ENCODE measurements at places on chromosomes 5 and 9.

GRCh38 chr9:91985692-91986091 is 35.7 kb upstream of the ROR2 start:
- H3K27ac ChIP-seq, result no peak overlapping the region
- DNase-seq, result no peak
- H3K4me1 ChIP-seq, result no peaks in the 10 kb centered on the region
- H3K4me3 ChIP-seq, result no peak overlapping the region

DNA sequence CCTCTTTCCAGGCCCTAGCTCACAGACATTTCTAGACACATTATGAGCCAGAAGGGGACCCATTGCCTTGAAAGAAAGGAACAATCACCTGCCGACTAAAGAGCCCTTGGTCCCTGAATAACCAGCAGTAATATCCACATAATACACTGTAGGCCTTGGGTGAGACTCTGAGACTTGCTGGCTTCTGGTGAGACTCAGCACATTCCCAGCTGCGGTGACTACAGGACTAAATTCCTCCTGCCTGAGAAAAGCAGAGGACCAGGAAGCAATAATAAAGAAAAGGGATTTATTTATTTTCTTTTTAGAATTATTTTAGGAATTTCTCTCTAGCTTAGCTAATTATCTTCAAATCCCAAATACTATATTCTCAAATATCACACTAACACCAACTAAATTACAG is 87.8 kb upstream of the RGS7BP start:
- H3K4me1 ChIP-seq, result no peaks in the 10 kb centered on the region
- no peaks in the 10 kb centered on the region for H3K27me3 ChIP-seq
- H3K27ac ChIP-seq, result no peak overlapping the region
- no peak for DNase-seq
- H3K4me3 ChIP-seq, result no peak overlapping the region
- no peaks in the 10 kb centered on the region for H3K36me3 ChIP-seq

- H3K27me3 ChIP-seq, result no peaks in the 10 kb centered on the region
- peaks cover 47% of the 10 kb centered on the region for H3K36me3 ChIP-seq
- no peak overlapping the region for H3K27ac ChIP-seq
- H3K4me1 ChIP-seq, result peaks cover 52% of the 10 kb centered on the region
These were observed 249.0 kb downstream of the ARHGAP26 start for GRCh38 chr5:143019157-143019556.

GRCh38 chr5:174688441-174689354 is 35.7 kb upstream of the MSX2 start:
- no peak for DNase-seq
- no peaks in the 10 kb centered on the region for H3K36me3 ChIP-seq
- peaks cover 4% of the 10 kb centered on the region for H3K4me1 ChIP-seq
- peaks cover 52% of the 10 kb centered on the region for H3K27me3 ChIP-seq

DNA sequence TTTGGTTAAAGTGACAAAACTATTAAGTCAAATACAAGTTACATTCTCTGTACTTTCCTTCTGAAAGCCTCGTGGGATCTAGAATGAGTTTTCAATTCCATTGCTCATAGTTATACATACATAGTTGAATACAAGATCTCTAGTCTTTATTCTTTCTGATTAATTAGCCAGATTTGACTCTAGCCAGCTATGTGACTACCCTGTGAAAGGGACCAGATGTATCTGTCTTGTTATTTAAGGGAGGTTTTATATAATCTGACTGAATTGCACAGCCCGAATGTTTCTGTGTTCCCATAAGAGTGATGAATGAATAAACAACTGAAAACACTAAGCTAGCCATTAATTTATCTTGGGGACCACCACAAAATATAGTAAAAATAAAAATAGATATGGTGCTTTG is 166.7 kb downstream of the TMEM167A start:
- H3K27me3 ChIP-seq, result peaks cover 9% of the 10 kb centered on the region
- H3K4me3 ChIP-seq, result no peak overlapping the region
- DNase-seq, result no peak

DNA sequence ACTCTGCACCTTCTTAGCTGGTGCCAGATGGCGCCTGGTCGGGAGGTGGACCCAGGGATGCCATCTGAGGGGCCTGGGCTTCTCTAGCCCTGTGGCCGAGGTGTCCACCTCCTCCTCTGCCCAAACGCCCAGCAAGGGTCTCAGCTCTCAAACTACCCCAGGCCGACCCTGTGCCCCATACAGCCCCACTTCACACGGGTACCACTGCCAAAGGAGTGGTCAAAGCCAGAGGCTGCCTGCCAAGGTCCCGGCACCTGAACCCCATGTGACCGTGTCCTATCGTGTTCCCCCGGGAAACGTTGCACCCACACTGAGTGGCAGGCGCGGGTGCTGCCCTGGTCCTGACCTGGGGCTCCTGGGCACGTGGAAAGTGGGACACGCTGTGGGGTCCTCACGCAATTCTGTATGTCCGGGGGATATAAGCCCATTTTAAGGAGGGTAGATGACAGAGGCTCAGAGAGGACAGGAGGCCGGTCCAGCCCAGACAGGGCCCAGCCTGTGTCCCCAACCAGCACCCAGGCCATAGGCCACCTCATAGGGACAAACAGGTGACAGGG is 1.9 kb downstream of the ENTPD8 start:
- no peak overlapping the region for H3K27ac ChIP-seq
- H3K27me3 ChIP-seq, result peaks cover 13% of the 10 kb centered on the region
- H3K36me3 ChIP-seq, result no peaks in the 10 kb centered on the region

GRCh38 chr5:53422539-53422938 is 57.9 kb upstream of the FST start:
- H3K4me3 ChIP-seq, result no peak overlapping the region
- H3K4me1 ChIP-seq, result peaks cover 1% of the 10 kb centered on the region
- H3K27me3 ChIP-seq, result peaks cover 16% of the 10 kb centered on the region
- no peak overlapping the region for H3K27ac ChIP-seq

DNA sequence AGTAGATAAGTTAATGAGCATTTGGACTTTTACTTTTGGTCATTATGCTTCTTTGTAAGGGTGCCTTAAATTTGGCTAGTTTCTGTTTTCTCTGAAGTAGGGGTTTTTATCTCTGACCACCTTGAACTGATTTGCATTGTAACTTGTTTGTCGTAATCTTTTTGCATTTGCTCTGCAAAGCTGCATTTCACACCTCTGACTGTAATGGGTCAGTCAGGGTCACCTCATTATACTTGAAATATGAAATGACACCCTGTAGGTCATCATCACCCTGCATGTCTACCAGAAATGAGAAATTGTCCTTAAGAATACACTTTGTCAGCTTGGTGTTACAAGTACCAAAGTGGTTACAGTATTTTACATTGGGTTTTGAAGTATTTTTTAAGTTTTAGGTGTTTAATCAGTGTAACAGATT is 74.0 kb downstream of the KCNN2 start:
- H3K27me3 ChIP-seq, result peaks cover 12% of the 10 kb centered on the region
- no peak overlapping the region for H3K27ac ChIP-seq
- no peaks in the 10 kb centered on the region for H3K4me1 ChIP-seq

DNA sequence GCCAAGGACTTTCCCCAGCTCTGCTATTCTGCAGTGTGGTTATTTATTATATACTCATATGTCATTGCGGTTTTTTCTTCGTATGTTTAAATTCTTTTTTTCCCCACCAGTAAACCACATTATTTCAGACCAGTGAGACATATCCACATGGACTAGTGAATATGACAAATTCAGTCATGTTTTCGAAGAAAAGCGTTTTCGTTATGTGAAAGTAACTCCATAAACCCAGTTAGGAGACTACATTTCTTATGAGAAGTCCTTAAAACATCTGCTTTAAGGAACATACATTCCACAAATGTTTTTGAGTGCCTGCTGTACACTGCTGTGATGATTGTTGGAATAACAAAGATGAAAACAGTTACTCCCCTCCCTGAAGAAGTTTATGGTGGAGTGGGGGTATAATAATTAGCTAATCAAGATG is 591.8 kb upstream of the CLINT1 start:
- H3K36me3 ChIP-seq, result peaks cover 3% of the 10 kb centered on the region
- no peaks in the 10 kb centered on the region for H3K27me3 ChIP-seq
- no peak overlapping the region for H3K27ac ChIP-seq
- no peaks in the 10 kb centered on the region for H3K4me1 ChIP-seq
- H3K4me3 ChIP-seq, result no peak overlapping the region
- no peak for DNase-seq

- peaks cover 8% of the 10 kb centered on the region for H3K27me3 ChIP-seq
- no peak overlapping the region for H3K27ac ChIP-seq
- no peaks in the 10 kb centered on the region for H3K36me3 ChIP-seq
These were observed 19.9 kb upstream of the PCA3 start for GRCh38 chr9:76744336-76744735.

GRCh38 chr5:141632650-141633049 is 4.0 kb downstream of the HDAC3 start:
- H3K4me3 ChIP-seq, result no peak overlapping the region
- peaks cover 40% of the 10 kb centered on the region for H3K36me3 ChIP-seq
- H3K27me3 ChIP-seq, result no peaks in the 10 kb centered on the region
- H3K27ac ChIP-seq, result no peak overlapping the region
- H3K4me1 ChIP-seq, result peaks cover 28% of the 10 kb centered on the region

- peaks cover 7% of the 10 kb centered on the region for H3K27me3 ChIP-seq
- H3K4me3 ChIP-seq, result no peak overlapping the region
- H3K36me3 ChIP-seq, result no peaks in the 10 kb centered on the region
- no peak for DNase-seq
- no peak overlapping the region for H3K27ac ChIP-seq
- no peaks in the 10 kb centered on the region for H3K4me1 ChIP-seq
These were observed 121.5 kb downstream of the YTHDC2 start for GRCh38 chr5:113634957-113635356.

DNA sequence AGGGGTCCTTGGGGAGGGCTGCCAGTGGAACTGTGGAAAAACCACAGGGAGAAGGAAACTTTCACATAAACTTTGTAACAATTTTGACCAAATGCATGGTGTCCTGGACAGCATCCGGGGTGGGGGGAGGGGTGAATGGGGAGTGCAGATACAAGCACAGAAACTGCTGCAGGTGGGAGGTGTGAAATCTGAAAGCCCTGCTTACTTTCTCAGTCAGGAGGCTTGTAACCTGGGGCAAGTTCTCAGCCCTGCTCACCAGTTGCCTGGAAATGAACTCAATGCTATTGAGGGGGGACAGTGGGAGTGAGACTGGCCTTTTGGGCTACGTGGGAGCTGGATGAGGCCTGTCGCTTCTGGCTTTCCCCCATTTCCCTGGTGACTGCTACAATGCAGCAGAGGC is 694.5 kb upstream of the ZNF608 start:
- DNase-seq, result no peak
- no peaks in the 10 kb centered on the region for H3K4me1 ChIP-seq
- H3K36me3 ChIP-seq, result no peaks in the 10 kb centered on the region
- H3K4me3 ChIP-seq, result no peak overlapping the region
- H3K27ac ChIP-seq, result no peak overlapping the region

DNA sequence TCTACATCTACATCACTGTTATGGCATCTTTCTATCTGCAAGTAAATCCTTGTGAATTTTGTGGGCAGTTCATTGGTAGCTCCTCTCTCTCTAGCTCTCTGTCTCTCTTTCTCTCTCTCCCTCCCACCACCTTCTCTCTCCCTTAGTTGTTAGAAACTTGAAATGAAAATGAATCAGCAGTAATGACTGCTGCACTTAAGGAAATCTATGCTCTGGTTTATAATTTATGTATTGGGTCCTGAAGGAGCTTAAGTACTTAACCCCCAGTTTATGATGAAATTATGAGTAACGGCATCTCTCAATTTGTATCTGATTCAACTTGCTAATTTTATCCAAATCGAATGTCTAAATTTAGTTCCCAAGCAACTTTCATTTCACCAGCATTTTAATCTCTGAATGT is 52.0 kb upstream of the PTGER4 start:
- DNase-seq, result no peak
- H3K36me3 ChIP-seq, result no peaks in the 10 kb centered on the region
- H3K27ac ChIP-seq, result no peak overlapping the region
- peaks cover 40% of the 10 kb centered on the region for H3K4me1 ChIP-seq
- H3K27me3 ChIP-seq, result no peaks in the 10 kb centered on the region

DNA sequence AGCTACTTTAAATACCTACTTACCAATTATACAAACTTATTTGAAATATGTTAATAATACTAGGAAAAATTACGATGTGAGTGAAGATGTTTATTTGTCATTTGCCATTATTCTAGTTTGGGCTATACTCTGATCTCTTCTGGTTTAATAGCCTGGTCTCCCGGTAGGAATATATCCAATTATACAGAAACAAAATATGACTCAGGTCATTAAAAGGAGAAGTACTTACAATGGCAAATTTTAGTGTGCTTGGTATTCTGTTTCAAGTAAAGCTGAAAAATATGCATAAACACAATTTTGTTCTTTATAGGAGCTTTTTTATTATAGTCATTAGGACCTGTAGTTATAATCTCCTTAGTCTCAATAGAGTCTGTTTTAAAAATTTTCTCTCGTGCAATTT is 176.8 kb downstream of the SLCO4C1 start:
- DNase-seq, result no peak
- H3K4me3 ChIP-seq, result no peak overlapping the region
- no peaks in the 10 kb centered on the region for H3K4me1 ChIP-seq
- no peaks in the 10 kb centered on the region for H3K27me3 ChIP-seq
- H3K27ac ChIP-seq, result no peak overlapping the region

DNA sequence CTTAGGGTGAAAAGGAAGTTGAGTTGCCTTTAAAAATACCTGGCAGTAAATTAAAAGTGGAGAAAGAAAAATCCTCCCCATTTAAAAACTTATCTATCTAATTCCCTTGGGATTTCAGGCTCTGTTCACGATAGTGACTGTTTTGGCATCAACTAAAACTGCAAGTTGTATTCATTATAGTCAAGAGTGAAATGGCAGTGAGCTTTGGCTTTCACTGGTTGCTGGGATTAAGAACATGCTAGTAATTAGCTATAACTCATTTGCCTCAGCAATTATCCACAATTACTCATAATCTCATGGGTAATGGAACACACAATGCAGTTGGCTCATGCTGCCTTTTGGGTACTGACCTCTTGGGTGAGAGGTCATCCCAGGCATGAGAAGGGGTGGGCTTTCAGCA is 250.1 kb downstream of the GAS1 start:
- no peak for DNase-seq
- H3K27me3 ChIP-seq, result peaks cover 5% of the 10 kb centered on the region
- no peak overlapping the region for H3K27ac ChIP-seq

DNA sequence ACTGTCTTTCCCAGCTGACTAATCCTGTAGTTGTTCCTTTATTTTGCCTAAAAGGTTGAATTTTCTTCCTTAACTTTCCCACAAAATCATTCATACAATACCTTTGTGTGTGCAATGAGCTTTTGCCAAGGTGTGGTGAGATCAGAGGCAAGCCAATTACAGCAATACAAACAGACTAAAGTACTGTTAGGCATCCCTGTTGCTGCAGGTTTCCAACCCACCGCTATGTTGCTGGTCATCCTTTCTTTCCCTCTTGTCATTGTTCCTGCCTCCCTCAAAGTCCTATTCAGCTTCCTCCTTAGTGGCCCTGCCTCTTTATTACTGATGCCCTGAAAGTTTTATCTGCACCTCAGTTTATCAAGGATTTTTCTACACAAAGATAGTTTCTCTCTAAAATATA is 22.1 kb downstream of the ITGA2 start:
- peaks cover 14% of the 10 kb centered on the region for H3K27me3 ChIP-seq
- H3K27ac ChIP-seq, result no peak overlapping the region
- H3K4me1 ChIP-seq, result peaks cover 51% of the 10 kb centered on the region
- no peak for DNase-seq
- no peak overlapping the region for H3K4me3 ChIP-seq
- H3K36me3 ChIP-seq, result no peaks in the 10 kb centered on the region

- DNase-seq, result no peak
- H3K27me3 ChIP-seq, result no peaks in the 10 kb centered on the region
- H3K4me3 ChIP-seq, result no peak overlapping the region
These were observed 32.2 kb upstream of the TNFAIP8 start for GRCh38 chr5:119323601-119324000.

GRCh38 chr9:91949946-91950664 is at the start of gene ROR2:
TSS of gene ROR2 (minus strand) at chr9:91950228.
- no peak within 1 kb of the TSS for H3K27ac ChIP-seq
- no peaks in the 10 kb centered on the region for H3K36me3 ChIP-seq
- peak within 1 kb of the TSS; percentile 38 for H3K4me3 ChIP-seq
- DNase-seq, result peak; percentile 64
